ENCODE measurements at places on chromosomes 1 and 21.
A peak's percentile ranks its signal among the peaks of the same experiment; 100 is the strongest.

DNA sequence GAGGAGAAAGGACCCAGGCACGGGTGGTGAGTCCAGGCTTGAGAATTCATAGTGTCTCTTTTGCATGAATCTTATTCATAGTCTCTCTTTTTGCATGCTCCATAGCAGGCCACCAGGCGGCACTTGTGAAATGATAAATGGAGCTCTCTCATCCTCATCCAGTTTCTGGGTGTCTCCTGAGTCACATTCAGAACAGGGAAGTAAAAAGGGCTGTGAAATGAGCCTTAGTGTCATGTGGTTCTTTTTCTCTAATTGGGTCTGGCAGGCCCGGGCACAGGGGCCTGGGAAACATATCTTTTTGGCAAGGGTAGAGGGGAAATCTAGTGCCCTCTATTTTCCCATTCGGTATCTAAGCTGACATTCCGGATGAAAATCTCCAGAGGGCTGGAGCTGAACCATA lies 19.1 kb upstream of the NCF2 start:
- DNase-seq, result no peak

DNA sequence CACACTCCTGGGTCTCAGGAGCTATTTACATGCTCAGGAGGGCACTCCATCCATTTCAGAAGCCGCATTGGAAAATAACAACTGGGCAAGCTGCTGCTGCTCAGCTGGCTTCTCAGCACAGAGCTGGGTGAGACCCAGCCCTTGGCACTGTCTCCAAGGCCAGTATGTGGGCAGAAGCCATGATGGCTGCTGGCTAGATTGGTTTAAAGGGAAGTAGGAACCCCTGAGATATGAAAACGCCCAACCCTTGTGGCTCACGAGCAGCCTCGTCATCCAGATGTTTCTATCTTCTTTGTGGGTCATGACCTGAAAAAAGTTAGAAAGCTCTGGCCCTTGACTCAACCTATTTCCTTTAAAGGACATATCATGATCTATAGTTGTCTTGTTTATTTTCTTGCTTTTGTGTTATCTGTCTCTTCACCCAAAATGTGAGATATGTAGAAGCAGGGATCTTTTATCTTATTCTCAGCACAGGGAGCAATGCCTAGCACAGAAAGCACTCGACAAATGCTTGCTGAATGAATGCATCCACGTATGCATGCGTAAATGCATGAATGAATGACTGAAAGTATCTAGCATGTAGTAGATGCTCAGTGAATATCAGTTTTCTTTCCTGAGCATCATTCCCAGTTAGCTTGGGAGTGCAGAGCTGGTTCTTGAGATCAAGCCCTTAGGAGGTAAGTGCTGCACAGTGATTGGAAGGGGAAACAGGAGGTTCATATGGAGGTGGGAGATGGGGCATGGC lies 11.6 kb downstream of the MYBPH start:
- no peak for DNase-seq

DNA sequence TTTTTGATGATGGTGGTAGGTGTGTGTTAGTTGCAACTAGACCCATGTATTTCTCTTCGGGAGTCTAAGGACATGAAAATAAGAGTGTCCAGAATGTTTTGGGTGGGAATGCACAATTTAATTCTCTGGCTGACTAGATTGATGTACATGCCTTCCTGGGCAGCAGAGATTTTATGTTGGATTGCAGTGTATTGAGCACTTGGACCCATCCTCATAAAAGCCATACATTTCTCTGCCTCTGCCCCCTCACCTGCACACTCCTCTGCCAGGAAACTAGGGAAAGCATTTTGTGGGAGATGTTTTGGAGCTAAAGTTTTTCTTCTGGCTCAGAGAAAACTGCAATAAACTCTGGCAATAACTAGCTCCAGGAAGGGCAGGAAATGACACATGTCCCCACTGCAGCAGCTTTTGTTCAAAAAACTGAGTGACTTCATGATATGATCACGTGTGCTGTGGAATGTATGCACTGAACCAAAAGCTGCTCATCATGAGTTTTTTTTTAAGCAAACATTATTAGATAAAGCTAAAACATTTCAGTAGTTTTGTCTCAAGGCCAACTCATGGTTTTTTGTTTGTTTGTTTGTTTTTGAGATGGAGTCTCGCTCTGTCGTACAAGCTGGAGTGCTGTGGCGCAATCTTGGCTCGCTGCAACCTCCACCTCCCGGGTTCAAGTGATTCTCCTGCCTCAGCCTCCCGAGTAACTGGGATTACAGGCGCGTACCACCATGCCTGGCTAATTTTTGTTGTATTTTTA lies 17.6 kb downstream of the RIT1 start:
- DNase-seq, result no peak

- DNase-seq, result no peak
These were observed 2.1 kb upstream of the IPO9 start for GRCh38 chr1:201826830-201827229.

DNA sequence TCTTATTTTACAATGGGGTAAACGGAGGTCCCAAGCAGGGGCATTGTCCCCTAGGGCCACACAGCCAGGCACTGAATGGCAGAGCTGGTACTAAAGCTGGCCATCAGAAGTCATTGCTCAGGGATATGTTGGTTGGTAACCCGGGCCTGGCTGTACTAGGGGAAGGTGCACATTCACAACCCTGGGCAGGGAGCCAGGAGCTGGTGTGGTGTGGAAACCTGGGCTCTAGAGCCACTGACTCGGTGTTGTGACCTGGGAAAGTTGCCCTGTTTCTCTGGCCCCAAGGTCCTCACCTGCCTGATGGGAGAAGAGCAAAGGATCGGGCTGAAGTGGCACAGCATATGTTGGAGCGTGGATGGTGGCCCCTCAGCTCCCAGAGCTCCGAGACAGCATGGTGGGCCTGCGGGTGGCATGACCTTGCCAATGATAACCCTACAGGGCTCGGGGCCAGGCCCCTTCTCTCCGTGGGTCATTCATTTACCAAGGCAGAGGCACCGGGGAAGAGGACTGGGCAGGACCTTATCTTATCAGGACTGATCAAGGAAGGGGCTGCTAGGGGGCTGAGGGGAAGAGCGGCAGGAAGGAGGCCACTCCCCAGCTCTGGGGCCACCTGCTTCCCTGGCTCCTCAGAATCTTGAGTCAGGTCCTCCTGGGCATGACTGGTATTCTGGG lies 274.1 kb downstream of the TRABD2B start:
- no peak for DNase-seq

DNA sequence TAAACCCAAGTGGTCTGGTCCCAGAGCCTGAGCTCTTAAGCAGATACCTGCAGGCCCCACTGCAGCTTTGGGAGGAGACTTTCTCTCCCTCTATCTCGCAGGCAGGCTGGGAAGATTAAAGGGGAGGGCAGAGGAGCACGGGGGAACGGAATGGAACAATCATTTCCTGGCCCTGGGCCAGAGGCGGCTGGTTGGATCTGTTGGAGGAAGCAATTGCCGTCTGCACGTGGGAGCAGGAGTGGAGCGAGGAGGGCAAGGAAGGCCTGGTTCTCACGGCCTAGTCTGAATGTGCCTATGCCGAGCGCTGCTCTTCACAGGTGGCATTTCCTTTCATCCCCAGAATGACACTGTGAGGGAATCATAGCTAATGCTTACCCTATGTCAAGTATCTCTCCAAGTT lies 23.7 kb downstream of the NKAIN1 start:
- no peak for DNase-seq

GRCh38 chr1:1063945-1064831 lies 9.9 kb downstream of the RNF223 start:
- DNase-seq, result peak; percentile 67

DNA sequence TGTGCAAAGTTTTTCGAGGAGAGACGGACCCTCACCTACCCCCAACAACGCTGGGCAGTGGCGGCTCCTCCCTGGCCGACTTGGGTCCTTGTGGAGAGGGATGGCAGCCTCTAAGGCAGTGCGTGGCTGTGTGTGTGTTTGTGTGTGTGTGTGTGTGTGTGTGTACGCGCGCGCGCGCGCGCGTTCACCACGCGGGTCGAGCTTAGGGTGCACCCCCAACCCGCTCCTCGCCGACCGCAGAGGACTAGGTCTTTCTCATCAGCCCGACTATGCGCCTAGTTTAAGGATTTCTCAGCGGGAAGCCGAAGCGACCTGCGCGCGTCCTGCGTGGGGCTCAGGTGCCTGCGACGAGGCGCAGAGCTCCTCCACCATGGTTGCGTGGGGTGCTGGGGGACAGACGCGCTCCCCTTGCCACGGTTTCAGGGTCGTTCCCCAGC lies 940 bp downstream of the SOX13 start:
- DNase-seq, result no peak

- DNase-seq, result no peak
These were observed 123.7 kb downstream of the SMYD2 start for GRCh38 chr1:214404571-214405213.

- DNase-seq, result no peak
These were observed 2.5 kb upstream of the TMEM200B start for GRCh38 chr1:29126198-29126597.
